ENCODE measurements at places on chromosomes 2 and 18.

DNA sequence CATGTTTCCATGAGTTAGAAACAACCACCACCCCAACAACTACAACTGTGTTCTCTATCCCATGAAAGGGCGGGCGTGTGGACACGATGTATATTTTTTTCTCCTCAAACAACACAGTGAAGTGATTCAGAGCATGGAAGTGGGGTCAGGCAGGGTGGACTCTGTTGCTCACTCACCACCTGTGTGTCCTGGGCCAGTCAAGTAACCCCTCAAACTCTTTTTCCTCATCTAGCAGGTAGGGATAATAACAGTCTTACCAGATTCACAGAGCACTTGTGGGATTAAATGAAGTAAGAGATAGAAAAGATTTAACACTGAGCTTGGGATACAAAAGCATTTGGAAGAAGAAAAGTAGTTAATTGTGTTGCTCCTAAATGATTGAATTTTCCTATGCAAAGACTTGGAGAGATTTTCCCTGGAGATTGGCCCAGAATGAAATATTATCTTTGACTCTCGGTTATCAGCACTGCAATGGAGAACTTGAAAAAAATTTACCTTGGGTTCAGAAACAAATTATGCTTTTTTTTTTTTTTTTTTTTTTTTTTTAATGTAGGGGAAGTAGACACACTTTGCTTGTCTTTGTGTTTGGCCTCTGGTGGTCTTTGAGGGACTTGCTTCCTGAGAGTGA lies 161.9 kb upstream of the EPAS1 start:
- no peak for DNase-seq

- peak; percentile 37 for DNase-seq
Observed at GRCh38 chr2:10487081-10487740, 39.1 kb upstream of the ODC1 start.

DNA sequence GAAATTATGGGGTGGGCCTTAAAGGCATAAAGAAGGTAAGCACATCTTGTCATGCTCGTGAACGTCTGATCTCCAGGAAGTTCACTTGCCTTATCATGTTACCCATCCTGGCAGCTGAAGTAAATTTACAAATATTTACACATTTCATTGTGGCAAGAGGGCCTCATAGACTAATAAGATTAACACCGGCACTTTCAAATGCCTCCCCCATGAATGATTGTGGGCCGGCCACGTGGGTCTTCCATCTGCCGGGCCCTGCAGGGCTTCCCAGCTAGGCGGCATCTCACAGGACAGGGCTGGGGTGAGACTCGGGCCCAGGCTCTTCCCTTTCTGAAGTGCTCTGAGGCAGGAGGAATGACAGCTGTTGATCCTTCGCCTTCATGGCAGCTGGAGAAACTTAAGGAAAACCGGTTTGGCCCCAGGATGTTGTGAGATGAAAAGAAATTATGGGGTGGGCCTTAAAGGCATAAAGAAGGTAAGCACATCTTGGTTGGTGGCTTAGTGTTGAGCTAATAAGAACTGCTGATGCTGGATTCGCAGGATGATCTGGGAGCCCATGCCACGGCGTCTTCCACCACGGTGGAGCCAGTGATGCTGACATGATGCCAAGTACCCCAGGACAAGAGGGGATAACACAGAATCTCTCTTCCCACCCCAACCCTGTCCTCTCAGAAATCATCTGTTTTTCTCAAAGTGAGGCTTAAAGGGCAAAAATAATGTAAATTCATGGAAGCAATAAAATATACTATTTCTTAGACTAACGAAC lies 176.3 kb downstream of the SEPTIN10 start:
- DNase-seq = peak; percentile 1

- DNase-seq = no peak
Observed at GRCh38 chr2:203451011-203451410, 84.1 kb downstream of the RAPH1 start.

DNA sequence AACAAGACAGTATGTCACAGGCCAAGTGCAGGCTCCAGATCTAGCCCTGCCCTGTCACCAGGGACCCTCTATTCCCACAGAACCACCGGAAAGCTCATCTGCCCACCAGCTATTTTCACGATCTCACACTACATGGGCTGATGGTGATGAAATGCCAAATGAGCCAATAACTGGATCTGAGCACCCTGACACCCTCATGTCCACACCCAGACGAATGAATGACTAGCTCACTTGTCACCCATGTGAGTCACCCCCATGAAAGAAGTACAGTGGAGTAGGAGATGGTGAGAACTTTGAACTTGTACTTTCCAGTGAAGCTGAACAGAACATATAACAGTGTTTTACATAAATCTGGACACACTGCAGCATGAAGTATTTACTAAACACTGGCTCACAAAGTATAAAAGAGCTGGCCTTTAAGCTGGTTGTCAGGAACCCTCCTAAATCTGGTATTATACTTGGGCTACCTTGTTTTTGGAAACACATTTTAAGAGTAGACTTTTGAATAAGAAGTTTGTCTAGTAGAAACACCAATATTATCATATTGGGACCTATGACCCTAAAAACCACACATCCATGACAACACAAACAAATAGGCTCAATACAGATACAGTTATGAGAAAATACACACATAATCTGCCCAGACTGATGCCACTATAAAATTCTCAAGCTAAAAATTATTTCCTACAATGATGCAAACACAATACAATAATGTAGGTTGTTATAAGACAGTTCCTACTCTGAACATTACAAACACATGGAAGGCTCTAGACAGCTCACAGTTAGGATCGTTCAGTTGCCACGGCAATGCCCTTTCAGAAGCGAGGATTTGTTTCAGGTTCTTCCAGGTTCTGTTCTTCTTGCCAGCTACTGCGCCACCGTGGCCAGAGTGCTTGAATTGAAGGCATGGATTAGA lies 19.0 kb downstream of the INO80C start:
- DNase-seq = peak; percentile 37

GRCh38 chr18:3384664-3385563 lies 65.1 kb upstream of the TGIF1 start:
- DNase-seq = no peak

GRCh38 chr18:45852631-45853030 lies 27.2 kb downstream of the SIGLEC15 start:
- no peak for DNase-seq

DNA sequence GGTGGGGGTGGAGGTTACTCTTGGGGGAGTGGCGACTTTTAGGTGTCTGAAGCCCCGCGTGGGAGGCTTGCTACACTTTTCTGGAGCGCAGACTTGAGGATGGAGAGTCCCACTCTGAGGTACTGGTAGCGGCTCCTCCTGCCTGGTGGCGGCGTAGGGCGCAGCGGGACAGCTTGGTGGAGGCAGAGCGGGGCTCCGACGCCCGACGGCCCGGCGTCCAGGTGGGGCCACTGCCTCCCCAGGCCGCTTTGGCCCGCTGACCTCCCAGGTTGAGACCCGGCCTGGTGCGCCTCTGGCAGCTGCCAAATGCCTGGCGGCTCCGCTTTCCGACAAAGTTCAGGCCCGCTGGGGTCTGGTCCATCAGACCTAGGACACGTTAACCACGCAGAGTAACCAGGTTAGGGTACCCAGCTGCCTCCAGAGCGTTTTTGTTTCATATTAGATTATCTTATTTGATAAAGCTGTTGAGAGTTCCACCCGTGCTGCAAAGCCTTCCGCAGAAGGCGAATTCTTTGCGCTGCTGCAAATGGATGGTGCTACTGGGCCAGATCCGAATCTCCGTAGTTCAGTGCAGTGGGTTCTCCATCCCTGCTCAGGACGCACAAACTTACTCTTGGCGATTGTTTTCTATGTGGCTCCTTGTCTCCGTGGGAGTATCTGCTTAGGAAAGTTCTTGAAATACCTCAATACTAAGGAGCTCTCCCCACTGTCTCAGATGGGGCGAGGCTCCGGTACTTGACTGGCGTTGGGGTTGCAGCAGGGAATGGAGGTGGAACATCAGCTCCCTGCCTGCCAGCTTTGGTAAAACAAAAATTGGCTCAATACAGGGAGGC lies 405.9 kb downstream of the XIRP2 start:
- no peak for DNase-seq

GRCh38 chr2:104733226-104733943 lies 120.5 kb upstream of the POU3F3 start:
- no peak for DNase-seq

- no peak for DNase-seq
Observed at GRCh38 chr2:56229397-56230060, 45.7 kb downstream of the CCDC85A start.

GRCh38 chr2:26727641-26728561 lies 35.4 kb downstream of the KCNK3 start:
- no peak for DNase-seq

- DNase-seq = no peak
Observed at GRCh38 chr18:57209713-57210106, 62.8 kb downstream of the BOD1L2 start.

GRCh38 chr2:46843316-46843715 lies 72.3 kb downstream of the MCFD2 start:
- DNase-seq = no peak

DNA sequence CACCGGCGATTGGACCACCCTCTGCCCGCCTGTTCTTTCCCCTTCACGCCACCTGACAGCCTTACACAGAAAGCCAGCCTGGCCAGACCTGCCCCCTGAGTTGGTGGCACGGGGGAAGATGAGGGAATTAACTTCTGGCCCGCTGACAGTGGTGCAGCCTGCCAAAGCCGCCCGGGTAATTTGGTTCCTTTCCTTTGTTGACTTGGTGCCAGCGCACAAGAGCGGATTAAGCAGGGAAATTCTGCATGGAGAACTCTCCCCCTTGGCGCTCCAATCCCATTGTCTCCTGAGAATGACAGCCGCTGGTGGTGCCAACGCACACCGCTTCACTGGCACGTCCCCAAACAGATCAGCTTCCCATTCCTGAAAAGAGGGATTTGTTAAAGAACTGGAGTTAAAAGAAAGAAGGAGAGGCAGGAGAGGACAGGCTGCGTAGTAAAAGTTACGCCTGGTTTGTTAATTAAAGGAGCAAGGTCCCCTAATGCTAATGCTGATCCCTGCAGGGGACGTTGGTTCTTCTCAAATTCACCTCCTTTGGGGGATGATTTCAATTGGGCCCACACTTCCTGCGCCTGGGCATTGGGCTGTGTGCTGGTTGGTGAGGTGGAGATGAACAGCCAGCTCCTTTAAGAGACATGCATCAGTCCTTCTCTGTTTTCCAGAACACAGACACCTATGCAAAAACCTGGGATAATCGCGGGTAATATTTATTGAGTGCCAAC lies 286.8 kb downstream of the MYCN start:
- no peak for DNase-seq

DNA sequence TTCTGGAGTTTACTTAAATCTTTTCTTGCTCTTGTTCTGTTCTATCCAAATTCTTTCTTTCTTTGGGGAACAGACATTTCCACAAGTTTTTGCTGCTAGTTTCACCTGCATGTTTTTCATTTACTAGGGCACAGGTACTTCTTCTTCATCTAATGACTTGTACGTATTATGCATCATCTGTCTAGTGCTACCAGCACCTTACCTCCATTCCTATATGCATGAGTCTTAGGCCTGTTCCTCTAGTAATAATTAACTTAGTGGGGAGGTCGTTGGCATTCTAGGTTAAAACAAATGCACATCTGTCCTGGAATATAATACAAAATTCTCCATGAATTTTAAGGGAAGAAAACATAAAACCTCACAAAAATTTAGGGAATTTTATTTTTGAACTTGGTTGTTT lies 164.5 kb upstream of the STON1 start:
- no peak for DNase-seq

GRCh38 chr2:219369447-219369861 lies 18.3 kb downstream of the DNPEP start:
- DNase-seq = no peak

- DNase-seq = no peak
Observed at GRCh38 chr2:240603846-240604245, 17.3 kb downstream of the CAPN10 start.

DNA sequence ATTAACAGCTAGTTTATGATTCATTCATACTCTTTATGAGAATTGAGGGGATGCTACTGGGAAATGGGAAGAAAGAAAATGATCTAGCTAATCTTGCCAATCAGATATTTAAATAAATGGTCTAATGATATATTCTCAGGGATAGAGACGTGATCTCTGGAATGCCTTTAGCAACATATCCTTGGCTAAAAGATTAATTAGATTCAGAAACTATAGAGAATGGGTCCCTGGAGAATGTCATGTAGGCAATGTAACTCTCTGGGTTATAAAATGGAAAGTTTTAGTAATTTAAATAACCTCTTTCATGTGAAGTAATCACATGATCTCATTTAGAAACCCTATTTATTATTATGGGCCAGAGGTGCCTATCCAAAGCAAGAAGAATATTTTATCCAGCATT lies 771.0 kb upstream of the CDH2 start:
- DNase-seq = no peak

GRCh38 chr2:209942426-209942825 lies 60.0 kb upstream of the RPE start:
- no peak for DNase-seq

GRCh38 chr2:9668687-9669345 lies 38.0 kb upstream of the YWHAQ start:
- DNase-seq = no peak

GRCh38 chr2:235582081-235582686 lies 88.3 kb downstream of the AGAP1 start:
- DNase-seq = no peak

GRCh38 chr2:193566886-193567285 lies 1372.2 kb upstream of the TMEFF2 start:
- no peak for DNase-seq

DNA sequence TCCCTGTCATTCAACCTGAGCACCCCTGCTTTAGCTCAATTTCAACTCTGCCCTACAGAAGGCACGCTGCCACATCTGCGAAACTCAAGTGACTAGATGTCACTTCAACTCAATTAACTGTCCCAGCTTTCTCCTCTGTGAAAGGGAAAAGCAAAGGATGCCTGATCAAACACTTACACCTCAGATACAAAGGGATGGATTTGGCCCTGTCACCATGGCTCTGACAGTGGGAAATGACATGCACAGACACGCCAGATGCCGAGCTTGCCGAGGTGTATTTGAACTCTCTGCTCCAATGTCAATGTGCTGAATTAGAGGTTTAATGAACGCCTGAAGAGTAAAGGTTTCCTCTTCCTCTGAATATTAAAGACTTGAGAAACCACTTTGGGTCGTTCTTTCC lies 481.1 kb downstream of the CBLN2 start:
- DNase-seq = no peak

DNA sequence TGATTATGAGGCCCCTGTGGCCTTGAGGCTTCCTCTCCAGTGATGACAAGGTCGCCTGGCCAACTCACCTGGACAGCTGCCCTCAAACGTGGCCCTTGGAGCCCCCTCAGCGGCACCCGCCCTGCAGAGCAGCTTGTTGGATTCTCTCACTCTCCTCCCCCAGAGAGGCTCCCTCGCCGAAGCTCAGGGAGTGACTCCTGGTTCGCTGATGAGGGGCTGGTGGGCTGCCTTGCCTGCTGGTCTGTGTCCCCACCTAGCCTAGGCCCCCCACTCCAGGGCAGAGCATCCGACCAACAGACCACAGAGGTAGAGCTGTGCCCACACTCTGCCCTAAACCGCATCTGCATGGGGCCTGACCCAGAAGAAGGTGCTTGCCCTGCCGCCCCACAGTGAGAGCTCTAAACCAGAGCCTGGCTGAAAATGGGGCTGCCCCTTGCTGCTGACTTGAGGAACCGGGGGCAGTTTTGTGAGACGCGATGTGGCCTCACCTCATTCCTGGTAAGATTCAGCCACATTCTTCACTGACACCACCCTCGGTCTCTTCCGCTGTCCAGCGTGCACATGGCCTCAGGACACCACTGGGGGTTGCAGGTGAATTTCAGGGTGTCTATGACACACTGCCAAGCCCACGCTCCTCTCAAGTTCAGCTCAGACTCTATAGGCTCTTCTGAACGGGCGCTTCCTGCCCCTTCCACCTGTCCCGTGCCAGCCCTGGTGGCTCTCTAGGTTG lies 131.6 kb downstream of the CABLES1 start:
- peak; percentile 76 for DNase-seq
